ENCODE measurements at places on chromosomes 6 and 20. TPM values are rescaled to one million over a fixed set of nuclear protein-coding genes. Genes with fewer than 3 reads are reported as not detected.

GRCh38 chr6:140341272-140341671 is 966.8 kb upstream of the CITED2 start:
- H3K27me3 ChIP-seq: no peaks in the 10 kb centered on the region
- no peak for DNase-seq
- no peaks in the 10 kb centered on the region for H3K36me3 ChIP-seq
- H3K4me1 ChIP-seq: no peaks in the 10 kb centered on the region
- no peak overlapping the region for H3K4me3 ChIP-seq

GRCh38 chr6:148968771-148969602 is 222.2 kb downstream of the UST start:
- peaks cover 8% of the 10 kb centered on the region for H3K4me1 ChIP-seq
- no peak overlapping the region for H3K4me3 ChIP-seq
- DNase-seq: no peak

Gene IL20RA
- total RNA-seq: not detected

DNA sequence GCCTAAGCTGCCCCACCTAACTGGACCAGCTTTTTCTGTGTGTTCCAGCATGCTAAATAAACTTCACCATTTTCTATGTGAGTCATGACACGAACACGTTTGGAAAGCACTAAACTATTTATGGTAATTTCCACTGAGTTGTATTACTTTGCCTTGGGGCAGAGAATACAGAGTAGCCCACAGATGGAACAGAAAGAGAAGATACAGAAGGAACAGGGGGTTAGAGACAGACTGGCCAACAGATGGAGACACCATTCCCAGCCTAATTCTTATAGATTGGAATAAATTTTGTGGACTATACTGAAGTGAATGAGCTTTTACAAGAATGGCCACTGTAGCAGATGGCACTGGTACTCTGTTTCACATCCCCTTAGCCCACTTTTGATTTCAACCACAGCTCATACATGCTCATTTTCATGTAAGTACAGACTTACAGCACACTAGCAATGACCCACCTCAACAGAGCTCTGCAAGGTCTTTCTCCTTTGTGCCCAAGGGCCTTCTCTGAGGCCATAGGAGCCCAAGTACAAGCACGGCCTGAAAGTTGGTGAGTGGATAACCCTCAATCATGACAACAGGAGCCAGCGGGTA is 13.1 kb upstream of the NT5DC1 start:
- H3K27ac ChIP-seq: no peak overlapping the region
- H3K4me3 ChIP-seq: no peak overlapping the region
- H3K27me3 ChIP-seq: peaks cover 16% of the 10 kb centered on the region
- DNase-seq: no peak
- no peaks in the 10 kb centered on the region for H3K36me3 ChIP-seq

Gene FARS2
- total RNA-seq: 20.4 TPM

DNA sequence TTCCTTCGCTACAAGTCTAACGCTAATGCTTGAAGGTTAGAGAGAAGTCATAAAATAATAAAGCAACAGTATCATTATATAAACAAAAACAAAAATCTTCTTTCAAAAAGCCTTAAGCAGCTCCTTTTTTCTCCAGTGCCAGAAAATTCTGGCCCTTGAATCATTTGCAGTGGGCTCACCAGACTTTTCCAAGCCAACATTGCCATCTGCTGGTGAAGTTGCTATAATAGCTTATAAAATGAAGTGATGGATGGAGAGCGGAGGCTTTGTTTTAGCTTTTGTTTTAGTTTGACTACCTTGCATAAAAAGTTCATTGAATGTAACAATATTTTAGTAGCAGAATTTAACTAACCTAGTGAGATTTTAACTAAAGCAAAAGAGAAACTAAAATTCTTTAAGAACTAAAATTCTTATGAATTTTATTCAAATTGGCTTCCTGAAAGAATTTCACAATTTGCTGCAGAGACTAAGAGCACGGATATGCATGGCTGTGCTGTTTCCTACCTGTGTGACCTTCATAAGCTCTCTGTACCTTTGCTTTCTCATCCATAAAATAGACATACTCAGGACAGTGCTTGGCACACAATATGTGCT is 44.8 kb upstream of the SLC2A12 start:
- H3K27me3 ChIP-seq: peaks cover 49% of the 10 kb centered on the region
- H3K4me1 ChIP-seq: peaks cover 6% of the 10 kb centered on the region
- H3K4me3 ChIP-seq: no peak overlapping the region
- H3K27ac ChIP-seq: no peak overlapping the region
- DNase-seq: peak; percentile 67

GRCh38 chr20:17358854-17359253 is 132.0 kb downstream of the PCSK2 start:
- H3K4me1 ChIP-seq: no peaks in the 10 kb centered on the region
- no peak overlapping the region for H3K4me3 ChIP-seq
- DNase-seq: no peak
- no peaks in the 10 kb centered on the region for H3K36me3 ChIP-seq

Gene PRICKLE4
- not detected for total RNA-seq

DNA sequence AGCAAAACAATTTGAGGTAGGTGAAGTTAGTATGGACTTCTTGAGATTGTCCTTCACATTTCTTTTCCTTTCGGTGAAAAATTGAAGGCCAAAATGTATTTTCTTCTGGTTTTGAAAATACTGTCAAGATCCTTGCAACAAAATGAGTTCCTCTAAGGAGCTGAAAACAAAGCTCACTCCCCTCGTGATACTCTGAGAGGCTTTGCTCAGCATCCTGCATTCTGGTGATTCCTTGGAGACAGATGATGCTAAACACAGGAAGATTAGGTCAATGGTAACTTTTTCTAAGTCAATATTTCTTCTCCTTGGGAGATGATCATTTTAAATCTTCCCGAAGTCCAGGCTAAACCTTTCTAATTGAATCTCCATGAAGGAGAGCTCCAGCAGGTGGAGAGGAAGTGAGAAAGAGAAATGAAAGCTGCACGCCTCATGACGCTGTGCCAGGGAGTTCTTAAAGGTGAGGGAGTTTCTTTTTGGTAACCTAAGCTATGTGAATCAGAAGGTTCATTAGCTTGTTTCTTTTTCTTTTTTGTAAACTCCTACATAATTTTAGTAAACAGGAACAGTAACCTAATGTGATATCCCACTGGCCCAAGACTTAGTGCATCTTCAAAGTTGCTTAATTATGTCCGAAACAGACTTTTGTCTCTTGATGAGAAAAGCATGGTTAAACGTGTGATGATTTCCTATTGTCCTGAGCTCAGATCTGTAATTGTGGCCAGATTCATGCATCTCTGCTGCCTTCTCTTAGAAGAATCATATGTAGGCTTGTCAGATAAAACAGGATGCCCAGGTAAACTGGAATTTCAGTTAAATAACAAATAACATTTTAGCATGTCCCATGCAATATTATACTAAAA is 15.0 kb downstream of the ESR1 start:
- no peaks in the 10 kb centered on the region for H3K27me3 ChIP-seq
- H3K4me3 ChIP-seq: no peak overlapping the region
- H3K4me1 ChIP-seq: no peaks in the 10 kb centered on the region
- no peaks in the 10 kb centered on the region for H3K36me3 ChIP-seq
- H3K27ac ChIP-seq: no peak overlapping the region

Gene TAP2
- total RNA-seq: 252 TPM

Gene GATA5
- total RNA-seq: not detected

DNA sequence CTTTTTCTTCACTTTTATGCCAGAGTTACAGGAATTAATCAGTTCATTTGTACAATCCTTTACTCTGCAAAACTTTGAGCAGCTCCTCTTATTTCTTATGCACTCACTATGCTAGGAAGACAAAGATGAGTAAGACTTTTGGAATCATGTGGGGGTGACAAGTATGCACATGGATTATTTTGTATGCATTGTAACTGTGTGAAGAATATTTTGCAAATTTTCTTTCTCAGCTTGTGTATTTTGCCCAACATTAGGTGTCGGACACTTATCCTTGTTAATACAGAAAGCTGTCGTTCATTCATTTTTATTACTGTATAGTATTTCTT is 88.6 kb downstream of the PPP1R14C start:
- no peaks in the 10 kb centered on the region for H3K36me3 ChIP-seq
- H3K4me3 ChIP-seq: no peak overlapping the region
- peaks cover 14% of the 10 kb centered on the region for H3K27me3 ChIP-seq
- DNase-seq: no peak
- no peak overlapping the region for H3K27ac ChIP-seq
- H3K4me1 ChIP-seq: peaks cover 17% of the 10 kb centered on the region

DNA sequence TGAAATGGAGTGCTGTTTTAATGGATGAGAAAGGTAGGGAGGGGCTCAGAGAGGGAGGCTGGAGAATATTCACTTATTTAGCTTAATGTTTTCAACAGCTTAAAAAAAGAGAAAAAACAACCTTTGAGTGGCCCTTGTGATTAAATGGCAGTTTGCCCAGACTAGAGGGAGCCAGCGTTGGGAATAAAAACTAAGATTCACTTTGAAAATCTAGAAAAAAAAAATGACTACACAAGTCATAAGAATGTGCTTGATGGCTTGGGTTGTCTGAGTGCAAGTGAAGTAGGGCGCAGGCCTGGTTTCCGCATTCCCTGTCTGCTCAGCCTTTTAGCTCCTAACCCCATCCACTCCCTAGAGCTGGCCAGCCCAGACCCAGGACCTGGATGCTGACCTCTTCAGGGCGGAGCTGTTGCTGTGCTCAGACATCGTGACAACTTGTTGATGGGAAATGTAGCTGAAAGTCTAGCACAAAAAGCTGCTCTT is 28.9 kb downstream of the UTRN start:
- H3K27ac ChIP-seq: no peak overlapping the region
- DNase-seq: no peak
- no peak overlapping the region for H3K4me3 ChIP-seq
- peaks cover 47% of the 10 kb centered on the region for H3K4me1 ChIP-seq

Gene LGSN
- not detected for total RNA-seq

Gene SIRPB2
- not detected for total RNA-seq

Gene MYLK2
- total RNA-seq: 1.8 TPM

DNA sequence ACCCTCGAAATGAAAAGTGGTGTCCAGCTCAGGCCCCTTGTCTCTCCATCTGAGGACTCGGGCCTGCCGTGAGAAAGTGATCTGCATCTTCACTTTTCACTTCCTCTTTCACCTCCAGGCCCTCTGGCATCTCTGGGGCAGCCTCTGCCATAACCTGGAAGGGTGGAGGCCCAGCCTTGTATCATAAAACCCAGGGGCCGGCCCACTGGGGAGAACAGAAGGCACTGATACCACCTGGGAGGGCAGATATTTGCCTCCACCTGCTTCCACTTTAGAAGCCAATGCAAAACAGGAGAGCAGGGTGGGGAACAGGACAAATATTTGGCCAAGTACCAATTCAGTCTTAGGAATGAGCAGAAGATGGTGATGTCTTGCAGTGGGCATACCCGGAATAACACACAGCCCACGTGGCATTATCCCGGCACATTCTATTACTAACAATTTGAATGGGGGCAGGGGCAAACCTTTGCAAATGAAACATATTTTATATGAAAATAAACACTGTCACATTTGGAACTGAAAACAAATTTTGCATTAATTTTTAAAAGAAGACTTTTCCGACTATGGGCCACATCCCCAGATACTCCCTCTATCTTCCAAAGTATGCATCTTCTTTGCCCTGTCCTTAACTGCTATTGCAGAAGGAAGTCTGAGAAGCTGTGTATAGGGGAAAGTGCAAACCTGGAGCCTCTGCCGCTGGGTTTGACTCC is 69.2 kb upstream of the TBC1D7 start:
- DNase-seq: no peak
- no peaks in the 10 kb centered on the region for H3K36me3 ChIP-seq
- H3K4me3 ChIP-seq: no peak overlapping the region
- peak overlapping the region; percentile 78 for H3K27ac ChIP-seq
- peaks cover 46% of the 10 kb centered on the region for H3K4me1 ChIP-seq
- no peaks in the 10 kb centered on the region for H3K27me3 ChIP-seq

GRCh38 chr6:167572106-167572505 is 247.2 kb downstream of the TTLL2 start:
- H3K27me3 ChIP-seq: no peaks in the 10 kb centered on the region
- no peaks in the 10 kb centered on the region for H3K4me1 ChIP-seq
- H3K36me3 ChIP-seq: no peaks in the 10 kb centered on the region
- no peak overlapping the region for H3K4me3 ChIP-seq

DNA sequence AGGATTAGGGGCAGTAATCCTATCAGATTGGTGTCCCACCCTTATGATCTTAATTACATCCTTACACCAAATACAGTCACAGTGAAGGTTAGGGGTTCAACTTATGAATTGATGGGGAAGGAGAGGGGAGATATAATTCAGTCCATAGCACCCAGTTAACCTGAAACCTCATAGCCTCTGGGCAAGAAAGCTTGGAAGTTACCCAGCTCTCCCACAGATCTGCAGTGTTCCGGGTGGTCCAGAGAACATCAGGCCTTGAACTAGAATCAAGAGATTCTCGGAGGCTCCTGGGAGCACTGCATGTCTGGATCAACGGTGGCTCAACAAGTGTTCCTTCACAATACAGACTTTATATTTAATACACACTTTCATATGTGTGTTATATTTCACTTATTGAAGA is 392.6 kb upstream of the MARCKS start:
- DNase-seq: no peak
- no peaks in the 10 kb centered on the region for H3K27me3 ChIP-seq
- H3K4me3 ChIP-seq: no peak overlapping the region
- no peaks in the 10 kb centered on the region for H3K4me1 ChIP-seq

Gene TSBP1
- total RNA-seq: not detected

Gene C20orf144
- total RNA-seq: 0.81 TPM

GRCh38 chr20:51428401-51429143 is 113.9 kb downstream of the NFATC2 start:
- H3K4me3 ChIP-seq: peak overlapping the region; percentile 48
- H3K4me1 ChIP-seq: peaks cover 82% of the 10 kb centered on the region
- no peaks in the 10 kb centered on the region for H3K27me3 ChIP-seq
- H3K36me3 ChIP-seq: peaks cover 35% of the 10 kb centered on the region
- DNase-seq: no peak

DNA sequence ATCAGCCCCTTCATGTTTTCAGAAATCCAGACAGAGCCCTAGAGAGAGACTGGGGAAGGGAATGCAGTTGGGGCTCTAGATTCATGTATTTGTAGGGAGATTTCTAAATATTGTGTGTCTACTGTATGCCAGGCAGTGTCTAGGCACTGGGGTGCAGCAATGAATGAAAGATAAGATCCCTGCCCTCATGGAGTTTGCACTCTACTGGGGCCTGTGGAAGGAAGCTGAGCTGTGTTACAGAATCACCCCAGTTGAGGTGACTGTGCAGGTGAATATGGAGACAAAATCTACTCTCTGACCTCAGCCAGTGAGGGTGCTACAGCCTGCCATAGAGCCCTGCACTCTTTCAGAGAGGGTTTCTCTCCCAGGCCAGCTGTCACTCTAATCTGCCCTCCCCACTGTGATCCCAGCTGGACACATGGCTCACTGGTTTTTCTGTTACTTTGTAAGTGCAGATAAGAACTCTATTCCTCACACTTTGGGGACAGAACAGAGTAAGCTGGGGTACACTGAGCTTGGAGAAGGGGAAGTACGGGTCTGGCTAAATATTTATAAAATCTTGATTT is 69.2 kb upstream of the E2F3 start:
- no peak overlapping the region for H3K27ac ChIP-seq
- H3K36me3 ChIP-seq: no peaks in the 10 kb centered on the region
- no peak overlapping the region for H3K4me3 ChIP-seq
- peaks cover 10% of the 10 kb centered on the region for H3K4me1 ChIP-seq

Gene COL20A1
- total RNA-seq: not detected
